ENCODE measurements at places on chromosomes 5 and 9.

GRCh38 chr5:104139840-104140239 lies 577.3 kb upstream of the NUDT12 start:
- no peak for DNase-seq

DNA sequence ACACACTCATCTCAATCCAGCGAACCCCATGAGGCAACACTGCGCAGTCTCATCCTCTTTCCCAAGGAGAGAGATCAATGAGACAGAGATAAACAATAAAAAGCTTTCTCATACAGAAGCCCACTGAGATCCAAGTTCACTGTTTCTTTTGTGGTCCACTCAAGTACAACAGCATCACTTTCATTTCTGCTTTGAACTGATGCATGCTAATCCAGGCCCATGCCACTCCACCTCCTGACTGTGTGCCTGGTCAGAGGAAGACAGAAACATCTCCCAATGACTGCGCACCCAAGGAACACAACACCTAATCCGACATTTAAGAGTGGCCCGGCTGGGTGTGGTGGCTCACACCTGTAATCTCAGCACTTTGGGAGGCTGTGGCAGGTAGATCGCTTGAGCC lies 104.0 kb downstream of the SERINC5 start:
- DNase-seq, result no peak

GRCh38 chr5:141172381-141173204 lies at the start of gene PCDHB7:
PCDHB7 (plus strand) TSS chr5:141172644; CDS start chr5:141172836, 192 bp downstream.
- no peak for DNase-seq

- no peak for DNase-seq
Observed at GRCh38 chr9:109252291-109252690, 68.6 kb downstream of the EPB41L4B start.

DNA sequence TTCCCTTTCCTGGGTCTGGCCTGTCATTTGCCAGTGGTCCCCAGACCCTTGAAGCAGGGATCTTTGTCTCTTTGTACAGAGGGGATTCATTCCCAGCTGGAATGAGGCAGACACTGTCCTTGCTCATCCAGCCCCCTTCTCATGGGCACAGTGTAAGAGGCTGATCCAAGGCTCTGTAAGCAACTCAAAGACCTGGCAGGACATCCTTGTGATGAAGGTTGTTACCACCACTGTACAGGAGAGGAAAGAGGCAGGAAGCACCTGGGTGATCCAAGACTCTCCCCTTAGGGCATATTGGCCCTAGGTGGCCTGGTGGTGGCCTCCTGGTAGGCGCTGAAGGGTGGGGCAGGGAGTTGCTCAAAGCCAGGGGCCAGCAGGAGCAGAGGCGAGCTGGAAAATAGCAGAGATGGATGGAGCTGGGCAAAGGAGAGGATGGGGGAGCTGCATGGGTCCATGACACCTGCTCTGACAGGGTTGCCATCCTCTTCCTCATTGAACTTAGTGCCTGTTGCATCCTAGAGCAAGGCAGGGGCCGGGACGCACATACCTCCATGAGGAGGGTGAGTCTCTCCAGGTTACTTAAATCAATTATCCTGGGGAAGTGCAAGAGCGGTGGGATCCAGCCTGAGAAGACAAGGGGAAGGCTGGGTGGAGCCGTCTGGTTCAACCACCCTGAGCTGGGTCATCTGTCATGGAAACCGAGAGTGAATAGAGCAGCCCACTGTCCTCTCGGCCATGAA lies 9.8 kb upstream of the GADD45G start:
- DNase-seq, result no peak

GRCh38 chr5:2921651-2922050 lies 170.2 kb upstream of the IRX2 start:
- no peak for DNase-seq

GRCh38 chr5:179229331-179229831 lies 115.9 kb downstream of the ADAMTS2 start:
- no peak for DNase-seq

- no peak for DNase-seq
Observed at GRCh38 chr9:77916410-77916819, 115.2 kb downstream of the GNAQ start.

DNA sequence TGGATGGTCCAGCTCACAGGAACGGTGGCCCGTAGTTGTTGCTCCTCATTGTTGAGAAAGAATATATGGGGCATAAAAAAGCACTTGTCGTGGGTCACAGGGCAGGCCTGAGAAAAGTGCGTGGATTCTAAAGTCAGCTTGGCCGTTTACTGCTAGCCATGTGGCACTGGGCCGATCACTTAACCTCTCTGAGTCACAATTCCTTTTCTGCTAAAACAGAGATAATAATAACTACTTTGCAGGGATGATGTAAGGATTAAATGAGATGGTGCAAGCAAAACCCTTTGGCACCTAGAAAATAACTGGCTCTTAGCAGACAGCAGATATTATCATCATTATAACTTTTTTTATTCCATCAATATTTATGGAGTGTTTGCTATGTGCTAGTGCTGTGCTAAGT lies 579.7 kb downstream of the CCDC171 start:
- no peak for DNase-seq

GRCh38 chr5:123673107-123673506 lies 161.1 kb downstream of the CSNK1G3 start:
- DNase-seq, result no peak

DNA sequence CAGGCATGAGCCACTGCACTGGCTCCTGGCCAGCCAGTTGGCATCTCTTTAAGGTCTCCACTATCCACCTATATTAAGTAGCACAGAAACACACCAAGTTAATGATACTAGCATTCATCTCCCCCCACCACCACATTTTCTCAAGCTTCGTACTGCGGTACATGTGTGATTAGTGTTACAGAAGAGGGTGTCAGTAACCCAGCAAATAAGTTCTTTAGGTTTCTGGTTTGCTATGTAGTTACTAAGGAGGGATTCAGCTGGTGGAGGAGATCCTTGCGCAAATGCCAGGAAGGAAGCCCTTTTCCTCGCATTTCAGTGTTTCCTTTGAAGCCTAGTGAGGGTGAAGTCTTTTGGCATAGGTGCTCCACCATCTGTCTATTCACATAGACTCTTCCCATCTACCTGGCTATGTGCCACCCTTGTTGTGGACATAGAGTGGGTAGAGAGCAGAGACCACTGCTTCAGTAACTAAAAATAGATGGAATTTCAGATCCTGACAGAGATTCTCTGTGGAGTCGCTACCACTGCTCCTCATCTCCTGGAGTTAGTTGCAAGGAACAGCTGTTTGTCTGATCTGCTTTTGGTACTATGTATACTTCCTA lies 16.7 kb downstream of the UBE2D2 start:
- DNase-seq, result no peak

DNA sequence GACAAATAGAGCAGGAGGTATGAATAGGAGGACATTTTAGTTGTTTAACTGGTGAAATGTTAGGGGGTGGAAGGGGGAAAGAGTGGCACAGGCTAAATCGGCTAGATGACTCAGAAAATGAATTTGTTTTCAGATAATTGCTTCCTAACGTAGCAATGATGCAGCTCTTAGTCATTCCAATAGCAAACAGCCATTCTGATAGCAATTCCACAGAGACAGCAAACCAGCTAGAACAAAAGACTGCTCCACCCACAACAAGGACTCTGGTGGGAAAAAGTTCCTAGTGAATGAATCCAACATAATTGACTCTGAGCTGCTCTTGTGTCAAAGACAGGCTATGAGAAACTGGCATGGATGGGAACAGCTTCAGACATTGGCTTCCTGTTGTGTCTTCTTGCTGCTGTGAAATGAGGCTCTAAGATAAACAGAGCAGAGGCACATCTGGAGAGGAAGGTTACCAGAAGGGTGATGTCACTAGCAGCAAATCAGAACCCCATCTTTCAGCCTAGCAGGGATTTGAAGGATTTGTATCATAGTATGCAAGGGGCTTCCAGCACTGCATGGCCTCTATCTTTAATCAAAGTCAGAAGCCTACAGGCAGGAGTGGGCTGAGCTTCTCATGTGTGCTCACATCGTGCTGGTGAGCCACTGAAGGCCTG lies 28.1 kb upstream of the F2RL1 start:
- DNase-seq, result peak; percentile 93

GRCh38 chr5:1043327-1043726 lies 34.7 kb downstream of the NKD2 start:
- no peak for DNase-seq

- DNase-seq, result no peak
Observed at GRCh38 chr5:134451225-134451935, 39.7 kb upstream of the CDKN2AIPNL start.

- peak; percentile 20 for DNase-seq
Observed at GRCh38 chr5:35777358-35778087, 79.2 kb upstream of the IL7R start.

DNA sequence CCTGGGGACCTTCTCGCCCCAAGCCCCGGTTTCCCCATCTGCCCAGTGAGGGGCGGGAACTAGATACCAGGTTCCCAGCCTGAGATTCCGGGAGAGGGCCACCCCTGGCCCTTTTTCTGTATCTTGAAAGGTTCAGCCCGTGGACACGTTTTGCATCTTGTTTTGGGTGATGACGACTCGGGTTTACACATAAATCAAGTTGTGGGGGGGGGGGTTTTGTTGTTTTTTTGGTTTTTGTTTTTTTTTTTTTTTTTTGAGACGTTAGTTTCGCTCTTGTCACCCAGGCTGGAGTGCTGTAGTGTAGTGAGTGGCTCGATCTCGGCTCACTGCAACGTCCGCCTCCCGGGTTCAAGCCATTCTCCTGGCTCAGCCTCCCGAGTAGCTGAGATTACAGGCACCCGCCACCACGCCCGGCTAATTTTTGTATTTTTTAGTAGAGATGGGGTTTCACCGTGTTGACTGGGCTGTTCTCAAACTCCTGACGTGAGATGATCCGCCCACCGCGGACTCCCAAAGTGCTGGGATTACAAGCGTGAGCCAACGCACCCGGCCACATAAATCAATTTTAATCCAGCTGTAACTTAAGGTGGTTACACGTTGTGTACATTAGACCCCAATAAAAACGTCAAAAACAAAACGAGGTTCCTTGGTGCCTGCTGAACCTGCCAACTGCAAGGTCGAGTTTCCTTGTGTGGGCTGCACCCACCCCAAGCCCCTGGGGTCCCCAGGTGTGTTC lies 1.1 kb upstream of the BRD3 start:
- no peak for DNase-seq

- no peak for DNase-seq
Observed at GRCh38 chr9:73183917-73184861, 32.5 kb downstream of the ANXA1 start.

DNA sequence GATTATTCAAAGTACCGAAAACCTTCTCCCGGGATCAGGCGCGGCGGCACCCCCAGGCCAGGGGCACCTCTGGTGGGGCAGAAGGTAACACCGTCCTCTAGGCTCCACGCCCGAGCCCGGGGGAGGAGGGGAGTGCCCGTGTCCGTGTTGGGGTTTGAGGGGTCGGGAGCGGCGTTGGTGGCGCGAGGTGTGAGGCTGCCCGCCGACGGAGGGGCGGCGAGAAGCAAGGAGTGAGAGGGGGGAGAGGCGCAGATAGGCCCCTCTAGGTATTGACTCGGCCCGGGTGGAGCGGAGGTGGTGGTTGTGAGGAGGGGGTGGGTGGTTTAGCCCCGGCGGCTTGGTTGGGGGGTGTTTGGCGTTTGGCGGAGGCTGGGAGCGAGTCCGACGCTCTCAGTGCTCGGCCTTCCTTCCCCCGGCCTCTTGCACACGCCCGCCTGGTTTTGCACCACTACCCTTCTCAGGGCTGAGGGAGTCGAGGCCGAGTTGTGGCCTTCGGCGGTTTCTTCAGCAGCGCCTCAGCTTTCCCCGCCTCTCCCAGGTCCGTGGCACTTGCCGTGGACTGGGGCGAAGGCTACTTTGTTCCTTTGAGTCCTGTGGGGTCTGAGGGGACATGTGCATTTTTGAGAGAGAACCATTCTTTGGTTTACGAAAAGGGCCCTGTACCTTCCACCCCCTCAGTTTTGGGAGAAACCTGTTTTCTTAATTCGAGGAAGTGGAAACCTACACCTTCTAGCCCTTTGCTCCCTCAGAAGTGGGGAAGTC lies 450 bp downstream of the GPBP1 start:
- no peak for DNase-seq

DNA sequence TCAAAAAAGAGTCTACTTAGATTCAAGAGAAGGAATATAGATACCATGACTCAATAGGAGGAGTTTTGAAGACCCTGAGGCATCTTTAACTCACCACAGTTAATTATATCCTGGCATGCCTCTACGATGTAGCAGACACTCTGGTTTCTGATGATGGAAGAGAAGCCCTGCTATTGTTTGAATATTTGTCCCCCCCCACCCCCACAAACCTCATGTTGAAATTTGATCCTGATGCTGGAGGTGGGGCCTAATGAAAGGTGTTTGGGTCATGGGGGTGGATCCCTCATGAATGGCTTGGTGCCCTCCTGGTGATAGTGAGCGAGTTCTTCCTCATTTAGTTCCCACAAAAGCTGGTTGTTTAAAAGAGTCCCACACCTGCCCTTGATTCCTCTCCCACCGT lies 147.9 kb upstream of the TBCA start:
- DNase-seq, result no peak

GRCh38 chr5:111427762-111428161 lies 84.6 kb downstream of the STARD4 start:
- DNase-seq, result no peak

GRCh38 chr9:128127990-128128835 lies 684 bp upstream of the PTGES2 start:
- peak; percentile 63 for DNase-seq

DNA sequence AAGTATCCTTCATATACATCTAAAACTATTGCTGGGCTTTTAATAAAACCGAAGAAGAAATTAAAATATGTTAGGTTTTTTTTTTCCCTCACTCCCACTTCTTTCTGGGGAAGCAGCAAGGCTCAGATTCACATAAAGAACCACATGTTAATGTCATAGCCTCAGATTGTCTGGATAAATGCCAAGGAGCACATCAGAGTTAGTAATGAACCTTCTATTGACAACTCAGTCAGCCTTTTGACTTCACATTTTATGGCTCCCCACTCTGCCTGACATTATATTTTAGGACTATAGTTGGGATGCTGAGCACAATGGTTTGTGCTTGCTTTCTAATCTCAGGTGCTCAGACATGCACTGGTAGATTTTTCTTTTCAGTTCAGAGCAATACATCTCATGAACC lies 21.8 kb downstream of the DMAC1 start:
- no peak for DNase-seq

DNA sequence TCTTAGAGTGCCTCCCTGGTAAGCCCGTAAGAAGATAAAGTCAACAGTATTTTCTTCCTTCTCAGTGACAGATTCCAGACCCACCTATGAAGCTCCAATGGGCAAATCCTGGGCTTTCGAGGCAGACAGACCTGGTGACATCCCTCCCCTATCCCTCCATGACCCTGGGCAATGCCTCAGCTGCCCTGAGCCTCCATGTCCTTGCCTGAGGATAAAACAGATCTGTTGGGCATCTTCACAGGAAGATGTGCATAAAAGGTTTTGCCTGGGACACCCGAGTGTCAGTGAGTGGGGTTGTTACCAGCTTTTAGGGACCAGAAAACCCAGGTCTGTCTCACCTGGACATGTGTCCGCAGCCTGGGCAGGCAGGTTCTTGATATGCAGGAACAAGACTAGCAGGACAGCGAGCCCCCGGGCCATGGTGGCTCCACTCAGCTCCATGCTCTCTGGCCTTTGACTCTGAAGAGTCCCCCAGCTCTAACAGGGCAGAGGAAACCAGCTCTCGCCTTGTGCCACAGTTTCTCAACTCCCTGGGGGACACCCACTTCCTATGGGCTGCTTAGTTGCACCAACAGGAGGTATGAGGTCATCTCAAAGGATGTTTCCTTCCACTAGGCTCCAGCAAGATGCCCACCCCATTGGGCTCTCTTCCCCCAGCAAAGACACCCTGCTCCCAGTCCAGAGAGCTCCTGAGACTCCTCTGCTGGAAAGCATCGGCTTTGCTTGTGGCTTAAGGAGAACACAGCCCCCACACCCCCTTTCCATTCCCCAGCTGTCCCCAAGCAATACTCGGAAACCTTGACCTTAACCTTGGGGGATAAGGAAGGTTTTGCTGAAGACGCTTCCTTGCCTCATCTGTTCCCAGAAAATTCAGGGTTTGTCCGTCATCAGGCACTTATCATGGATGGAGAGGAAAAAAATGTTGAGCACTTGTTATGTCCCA lies at the start of gene FCN1:
FCN1 (minus strand) TSS at position 482 of the 943 bp plus-strand sequence; CDS start at position 441, 41 bp downstream.
- no peak for DNase-seq
